ENCODE measurements at places on chromosomes 5 and 9.

DNA sequence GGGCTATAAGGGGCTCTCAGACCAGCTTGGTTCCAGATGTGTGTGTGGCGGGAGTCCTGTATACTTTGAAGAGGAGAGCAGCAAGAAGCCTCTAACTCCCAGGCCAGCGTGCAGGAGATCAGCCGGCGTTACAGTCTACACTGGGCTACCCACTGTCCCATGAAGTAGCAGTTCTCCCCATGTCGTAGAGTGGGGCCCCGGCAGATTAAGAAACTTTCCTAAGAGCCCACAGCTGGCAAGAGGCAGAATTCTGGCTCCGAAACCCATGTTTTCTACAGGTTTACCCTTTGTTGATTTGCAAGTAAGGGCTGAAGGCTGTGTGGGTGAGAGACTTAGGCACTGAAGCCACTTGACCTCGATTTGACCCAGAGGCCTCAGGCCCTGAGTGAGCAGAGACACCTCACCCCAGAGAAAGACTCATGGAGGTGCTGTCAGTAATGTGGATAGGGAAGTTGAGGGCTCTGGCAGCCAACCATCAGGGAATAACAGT lies 881 bp upstream of the B4GALT1 start:
- DNase-seq: peak; percentile 35

GRCh38 chr9:97064176-97064575 lies 25.2 kb upstream of the CTSV start:
- DNase-seq: peak; percentile 25

GRCh38 chr9:22512495-22512894 lies 65.9 kb downstream of the DMRTA1 start:
- no peak for DNase-seq

DNA sequence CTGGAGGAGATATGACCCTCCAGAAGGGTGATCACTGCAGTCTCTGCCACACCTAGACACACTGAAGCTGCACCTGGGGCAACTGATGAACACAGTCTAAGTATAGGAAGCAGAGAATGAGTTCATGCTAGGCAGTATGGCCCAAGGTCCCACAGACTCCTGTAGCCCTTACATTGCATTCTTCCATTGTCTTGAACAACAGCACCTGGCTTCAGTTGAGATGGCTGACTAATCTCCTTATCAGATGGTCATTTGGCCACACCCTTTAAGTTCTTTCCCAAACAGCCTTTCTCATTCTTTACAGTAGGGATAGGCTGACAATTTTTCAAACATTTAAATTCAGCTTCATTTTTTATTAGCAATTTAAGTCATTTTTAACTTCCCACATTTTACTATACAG lies 23.1 kb downstream of the CENPK start:
- DNase-seq: peak; percentile 9

GRCh38 chr5:18023275-18023674 lies 389.0 kb downstream of the TAF11L14 start:
- no peak for DNase-seq

Data from hepatocyte (in vitro differentiated cells).